ENCODE measurements at places on chromosomes 5 and 9.

GRCh38 chr5:170571281-170571731, 67.5 kb downstream of the KCNIP1 start:
- no peak for DNase-seq

- no peak for DNase-seq
Measured at GRCh38 chr9:36874921-36875320, 159.1 kb downstream of the PAX5 start.

DNA sequence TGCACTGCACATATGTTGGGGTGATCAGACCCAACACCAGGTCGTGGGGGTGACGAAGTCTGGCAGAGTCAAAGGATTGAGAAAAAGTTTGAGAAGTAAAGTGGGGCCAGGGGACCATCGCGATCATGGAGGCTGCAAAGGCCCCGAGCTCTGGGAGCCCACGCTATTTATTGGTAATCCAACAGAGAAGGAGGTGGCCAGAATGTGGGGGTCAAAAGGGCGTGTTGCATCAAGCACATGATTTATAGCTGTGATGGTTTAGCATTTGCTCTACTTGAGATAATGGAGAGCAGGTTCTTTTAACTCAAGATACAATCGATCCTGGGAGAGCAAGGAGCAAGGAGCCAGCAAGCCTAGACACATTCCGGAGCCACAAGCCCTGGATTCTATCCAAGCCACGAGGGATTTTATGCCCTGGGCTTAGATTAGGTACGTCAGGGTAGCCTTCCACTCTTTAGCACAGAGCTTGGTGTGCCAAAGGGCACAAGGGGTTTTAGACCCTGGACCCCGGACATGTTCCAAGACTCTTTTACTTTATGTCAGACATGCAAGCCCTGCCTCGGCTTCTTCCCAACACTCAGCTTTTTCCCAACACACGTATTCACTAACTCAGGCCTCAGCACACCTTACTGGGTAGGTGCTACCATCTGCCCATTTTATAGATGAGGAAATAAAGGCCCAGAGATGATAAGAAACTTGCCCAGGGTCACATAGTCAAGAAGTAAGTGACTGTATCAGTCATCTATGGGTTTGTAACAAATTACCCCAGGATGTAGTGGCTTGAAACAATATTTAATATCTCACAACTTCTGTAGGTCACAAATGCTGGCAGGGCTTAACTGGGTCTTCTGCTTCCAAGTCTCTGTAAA, 39.5 kb downstream of the NSUN2 start:
- no peak for DNase-seq

- no peak for DNase-seq
Measured at GRCh38 chr5:139601429-139601828, 40.3 kb downstream of the UBE2D2 start.

GRCh38 chr5:111386832-111387162, 125.5 kb downstream of the STARD4 start:
- no peak for DNase-seq

DNA sequence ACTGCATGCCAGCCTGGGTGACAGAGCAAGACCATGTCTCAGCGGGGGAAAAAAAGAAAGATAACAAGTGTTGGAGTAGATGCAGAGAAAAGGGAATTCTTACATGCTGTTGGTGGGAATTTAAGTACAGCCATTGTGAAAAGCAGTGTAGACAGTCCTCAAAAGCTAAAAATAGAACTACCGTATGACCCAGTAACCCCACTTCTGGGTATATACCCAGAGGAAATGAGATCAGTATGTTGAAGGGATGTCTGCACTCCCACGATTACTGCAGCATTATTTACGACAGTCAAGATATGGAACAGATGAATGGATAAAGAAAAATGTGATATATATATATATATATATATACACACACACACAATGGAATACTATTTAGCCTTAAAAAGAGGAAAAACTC, 225.3 kb upstream of the SLC24A2 start:
- DNase-seq = no peak

DNA sequence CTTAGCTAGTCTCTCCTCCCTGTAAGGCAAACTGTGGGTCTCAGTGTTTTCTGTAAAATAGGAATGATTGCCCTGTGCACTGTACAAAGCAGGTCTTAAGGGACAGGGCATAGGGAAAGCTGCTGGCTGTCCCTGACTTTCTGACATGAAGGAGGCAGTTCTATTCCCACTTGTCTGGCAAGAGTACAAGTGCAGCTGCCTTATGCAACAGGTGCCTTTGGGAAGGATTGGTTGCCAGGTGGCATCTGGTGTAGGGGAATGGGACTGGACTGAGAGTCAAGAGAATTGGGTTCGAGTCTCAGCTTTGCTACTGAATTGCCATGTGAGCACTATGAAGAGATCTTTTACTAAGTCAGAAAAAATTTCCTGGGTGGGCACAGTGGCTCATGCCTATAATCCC, 10.0 kb downstream of the BSPRY start:
- DNase-seq = no peak

DNA sequence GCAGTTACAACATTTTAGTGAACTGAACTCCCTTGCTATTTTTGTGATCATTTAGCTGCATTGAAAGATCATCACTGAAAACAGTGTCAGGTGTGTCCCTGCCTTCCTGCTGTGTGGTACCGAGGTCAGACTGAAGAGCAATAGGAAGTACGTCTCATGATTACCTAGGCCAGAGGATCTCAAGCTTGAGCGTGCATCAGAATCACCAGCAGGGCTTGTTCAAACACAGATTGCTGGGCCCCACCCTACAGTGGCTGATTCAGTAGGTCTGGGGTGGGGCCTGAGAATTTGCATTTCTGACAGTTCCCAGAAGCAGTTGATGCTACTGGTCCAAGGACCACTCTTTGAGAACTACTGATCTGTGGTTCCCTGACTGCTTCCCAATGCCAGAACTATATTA, 159.6 kb downstream of the ACTL7B start:
- DNase-seq = no peak

All from COR-L47 (cell line).